Esophagus squamous epithelium (tissue), 5 donors: ENCODE measurements at places on chromosomes 6 and 20.

- DNase-seq = no peak
Observed at GRCh38 chr20:38073307-38074071, 39.9 kb downstream of the RPRD1B start.

DNA sequence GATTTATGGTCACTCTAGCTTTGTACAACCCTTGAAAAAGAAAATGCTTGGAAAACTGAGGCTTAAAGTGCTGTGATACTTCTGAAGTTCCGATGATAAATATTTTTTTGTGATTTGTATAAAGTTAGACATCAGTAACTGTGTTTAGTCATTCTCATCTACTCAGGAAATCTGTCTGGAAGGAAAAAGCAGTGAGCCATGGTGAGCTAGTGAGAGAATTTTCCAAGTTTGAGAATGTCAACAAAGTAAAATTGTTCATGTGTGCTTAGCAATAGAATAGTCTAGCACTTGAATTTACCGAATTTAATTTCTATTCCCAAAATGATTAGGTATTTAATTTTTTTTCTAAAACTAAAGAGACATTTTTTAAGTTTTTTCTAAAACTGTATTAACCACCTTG is 41.3 kb upstream of the PLCB4 start:
- DNase-seq = no peak

- no peak for DNase-seq
Observed at GRCh38 chr6:113291751-113292445, 565.2 kb upstream of the MARCKS start.

DNA sequence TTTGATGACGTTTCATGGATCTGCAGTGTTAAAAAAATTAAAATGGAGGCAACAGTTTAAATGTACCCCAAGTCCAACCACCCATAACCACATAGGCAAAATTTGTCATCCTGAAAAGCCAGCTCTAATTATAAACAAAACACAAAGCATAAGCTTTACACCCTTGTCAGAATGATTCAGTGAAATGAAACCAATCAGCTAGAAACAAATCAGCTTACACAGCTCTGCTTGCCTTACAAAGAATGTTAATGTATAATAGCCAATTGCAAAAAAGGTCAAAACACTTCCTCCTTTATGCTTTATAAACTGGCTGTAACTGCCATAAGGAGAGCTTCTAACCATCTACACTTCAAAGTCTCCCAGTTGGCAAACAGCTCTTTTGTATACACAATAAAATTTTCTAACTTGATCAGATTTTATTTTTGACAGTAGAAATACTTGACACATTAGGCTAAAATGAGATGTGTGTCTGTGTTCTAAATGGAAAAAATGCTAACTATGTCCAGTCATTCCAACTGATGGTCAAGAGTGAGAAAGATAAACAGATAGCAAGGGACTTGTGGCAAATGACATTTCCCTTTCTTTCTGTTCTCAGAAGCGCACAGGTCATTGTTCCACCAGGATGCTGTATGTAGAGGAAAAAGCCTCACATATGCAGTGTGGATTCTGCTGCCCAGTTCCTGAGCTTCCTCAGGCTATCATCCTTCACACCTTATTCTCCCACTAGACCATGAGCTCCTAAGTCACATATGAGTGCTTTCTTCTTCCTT is 344.3 kb upstream of the ID4 start:
- DNase-seq = no peak

DNA sequence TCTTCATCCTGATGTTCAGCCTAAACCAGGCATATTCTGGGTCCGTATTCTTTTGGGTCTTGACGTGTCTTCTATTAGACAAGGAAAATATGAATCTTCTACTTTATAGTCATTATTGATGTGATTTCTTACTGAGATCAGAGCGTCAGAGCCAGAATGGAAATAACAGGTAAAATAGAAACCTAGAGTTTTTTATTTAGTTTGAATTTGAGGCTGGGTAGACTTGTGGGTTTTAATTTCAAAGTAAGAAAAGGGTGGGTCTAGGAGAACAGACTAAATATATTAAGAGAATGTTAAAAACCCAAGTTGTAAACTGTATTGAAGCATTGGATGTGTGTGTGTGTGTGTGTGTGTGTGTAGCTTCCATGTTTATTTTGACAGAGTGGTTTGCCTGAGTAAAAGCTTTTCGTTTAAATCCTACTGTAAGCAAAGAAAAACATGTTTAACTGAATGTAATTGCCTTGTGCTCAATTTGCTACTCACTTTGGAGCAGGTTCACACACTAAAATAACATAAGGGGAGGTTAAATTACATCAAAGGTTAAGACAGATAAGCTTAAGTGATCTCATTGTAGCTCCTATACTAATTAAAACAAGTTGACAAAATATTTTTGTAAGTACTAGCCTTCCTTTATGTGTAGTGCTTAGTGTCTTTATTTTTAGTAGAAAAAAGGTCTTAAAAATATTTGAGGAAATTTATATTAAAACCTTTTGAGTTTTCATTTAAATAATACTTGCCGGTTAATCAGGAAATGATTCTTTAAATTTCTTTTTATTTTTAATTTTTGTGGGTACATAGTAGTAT is 17.4 kb downstream of the HECA start:
- no peak for DNase-seq

GRCh38 chr6:130683761-130684517 is 143.3 kb upstream of the SMLR1 start:
- no peak for DNase-seq

GRCh38 chr6:4351520-4352321 is 216.3 kb upstream of the ECI2 start:
- no peak for DNase-seq

GRCh38 chr6:49635480-49635879 is 1.2 kb downstream of the RHAG start:
- no peak for DNase-seq
